Osteocyte (in vitro differentiated cells): ENCODE measurements at places on chromosomes 2 and 18. TPM values are rescaled to one million over a fixed set of nuclear protein-coding genes. Genes with fewer than 3 reads are reported as not detected.

The EGR4 gene
- not detected in 2 replicates for total RNA-seq

The KRTCAP3 gene
- total RNA-seq: 2.3 and 3.2 TPM in 2 replicates

The DOCK10 gene
- 13.1 and 15.2 TPM in 2 replicates for total RNA-seq

The CFC1B gene
- not detected in 2 replicates for total RNA-seq

The SLC9A4 gene
- total RNA-seq: not detected in 2 replicates
